ENCODE measurements at places on chromosomes 13 and 19. TPM values are rescaled to one million over a fixed set of nuclear protein-coding genes. Genes with fewer than 3 reads are reported as not detected.

PLIN5 gene
- 2.8 TPM for total RNA-seq

- DNase-seq: no peak
These were observed 1550.8 kb upstream of the SLC10A2 start for GRCh38 chr13:104616990-104617389.

SWSAP1 gene
- 1.8 TPM for total RNA-seq

DNA sequence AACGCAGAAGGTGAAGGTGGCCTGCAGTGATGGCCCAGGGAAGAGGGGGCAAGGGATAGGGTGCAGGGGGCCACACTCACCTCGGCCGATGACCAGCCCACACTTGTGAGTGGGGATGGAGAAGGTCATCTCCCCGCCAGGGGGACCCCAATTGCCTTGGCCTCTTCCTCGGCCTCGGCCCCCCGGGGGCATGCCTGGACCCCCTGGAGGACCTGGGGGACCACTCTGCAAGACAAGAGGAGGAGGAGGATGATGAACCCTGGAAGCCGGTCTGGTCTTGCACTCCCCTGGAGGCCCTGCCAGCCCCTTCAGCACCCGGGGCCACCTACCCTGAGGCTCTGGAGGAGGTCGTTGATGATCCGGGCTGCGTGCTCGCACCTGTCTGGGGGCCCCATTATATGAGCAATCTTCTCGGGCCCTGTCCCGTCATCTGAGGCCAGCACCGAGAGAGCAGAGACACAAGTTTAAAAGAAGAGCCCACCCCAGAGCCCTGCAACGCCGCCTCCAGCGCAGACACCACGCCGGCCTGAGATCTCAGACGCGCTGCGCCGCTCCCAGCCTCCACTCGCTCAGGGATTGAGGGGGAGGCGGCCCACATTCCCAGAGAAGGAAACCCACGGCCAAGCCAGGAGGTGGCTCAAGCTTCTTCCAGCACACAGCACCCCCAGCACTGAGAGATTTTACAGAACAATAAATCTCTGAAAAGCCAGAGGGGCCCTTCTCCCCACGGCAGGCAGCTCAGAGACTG lies 7.8 kb downstream of the KHSRP start:
- DNase-seq: no peak

DNA sequence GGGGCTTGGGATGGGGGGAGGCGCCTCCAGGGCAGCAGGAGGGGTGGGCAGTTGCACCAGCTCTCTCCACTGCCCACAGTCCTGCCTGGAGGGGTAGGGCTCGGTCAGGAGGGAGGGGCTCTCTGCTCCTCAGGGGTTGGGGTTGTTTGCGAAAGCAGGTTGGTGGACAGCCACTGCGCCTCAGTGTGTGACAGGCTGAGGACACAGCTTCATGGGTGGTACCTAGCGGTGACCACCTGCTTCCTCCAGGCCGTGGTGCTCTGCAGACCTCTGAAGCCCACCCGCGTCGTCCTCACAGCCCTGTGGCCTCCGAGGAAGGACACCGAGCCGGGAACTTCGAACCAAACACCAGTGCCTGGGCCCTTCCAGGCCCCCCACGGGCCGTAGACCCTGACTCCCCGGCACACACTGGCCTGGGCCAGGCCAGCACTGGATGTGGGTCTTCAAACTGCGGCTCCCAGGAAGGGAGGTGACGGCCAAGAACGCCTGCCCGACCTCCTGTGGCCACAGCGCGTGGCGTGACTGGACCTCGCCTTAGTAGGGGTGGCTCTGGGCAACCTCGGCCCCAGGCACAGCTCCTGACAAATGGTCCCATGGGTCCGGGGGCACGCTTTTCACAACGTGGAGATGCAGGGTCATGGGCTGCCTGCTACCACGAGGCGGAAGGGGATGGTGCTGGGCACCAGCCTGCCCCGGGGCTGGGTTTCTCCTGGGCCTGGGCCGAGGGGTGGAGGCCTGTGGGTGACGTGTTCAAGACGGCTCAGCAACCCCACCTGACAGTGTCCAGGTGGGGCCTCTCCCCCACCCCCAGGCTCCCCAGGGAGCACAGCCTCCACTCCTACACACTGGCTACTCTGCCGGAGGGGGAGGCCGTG lies 173.2 kb downstream of the KDM4B start:
- no peak for DNase-seq

DNA sequence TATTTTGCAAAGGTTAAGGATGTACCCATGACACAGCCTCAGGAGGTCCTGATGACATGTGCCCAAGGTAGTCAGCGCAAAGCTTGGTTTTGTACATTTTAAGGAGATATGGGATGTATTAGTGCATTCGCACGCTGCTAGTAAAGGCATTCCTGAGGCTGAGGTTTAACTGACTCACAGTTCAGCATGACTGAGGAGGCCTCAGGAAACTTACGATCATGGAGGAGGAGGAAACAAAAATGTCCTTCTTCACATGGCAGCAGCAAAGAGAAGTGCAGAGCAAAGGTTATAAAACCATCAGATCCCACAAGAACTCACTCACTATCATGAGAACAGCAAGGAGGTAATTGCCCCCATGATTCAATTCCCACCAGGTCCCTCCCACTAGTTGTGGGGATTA lies 1017.4 kb downstream of the EFNB2 start:
- no peak for DNase-seq

KRTDAP gene
- not detected for total RNA-seq

- DNase-seq: no peak
These were observed 8.4 kb upstream of the UPF3A start for GRCh38 chr13:114272977-114273376.

ING1 gene
- 9.5 TPM for total RNA-seq

- DNase-seq: no peak
These were observed at the start of gene GPR18 for GRCh38 chr13:99258210-99258860. GPR18 (minus strand) TSS chr13:99258379; CDS start chr13:99255872, 2,507 bp downstream.

FFAR1 gene
- total RNA-seq: not detected

GRCh38 chr19:33064792-33065550 lies at the start of gene RHPN2:
RHPN2 (minus strand) TSS chr19:33064888; CDS start chr19:33064852, 36 bp downstream.
- peak; percentile 82 for DNase-seq

DNA sequence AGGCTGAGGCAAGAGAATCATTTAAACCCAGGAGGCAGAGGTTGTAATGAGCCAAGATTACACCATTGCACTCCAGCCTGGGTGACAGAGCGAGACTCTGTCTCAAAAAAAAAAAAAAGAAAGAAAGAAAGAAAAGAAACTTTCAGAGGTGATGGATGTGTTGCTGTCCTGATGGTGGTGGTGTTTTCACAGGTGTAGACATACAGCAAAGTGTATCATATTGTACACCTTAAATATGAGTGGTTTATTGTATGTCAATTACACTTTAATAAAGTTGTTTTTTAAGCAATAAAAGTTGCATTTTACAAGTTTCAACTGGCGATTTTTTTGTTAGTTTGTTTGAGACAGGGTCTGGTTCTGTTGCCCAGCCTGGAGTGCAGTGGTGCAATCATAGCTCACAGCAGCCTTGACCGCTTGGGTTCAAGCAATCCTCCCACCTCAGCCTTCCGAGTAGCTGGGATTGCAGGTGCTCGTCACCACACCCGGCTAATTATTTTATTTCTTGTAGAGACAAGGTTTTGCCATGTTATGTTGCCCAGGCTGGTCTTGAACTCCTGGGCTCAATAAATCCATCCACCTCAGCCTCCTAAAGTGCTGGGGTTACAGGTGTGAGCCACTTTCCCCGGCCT lies 13.5 kb upstream of the INSR start:
- no peak for DNase-seq

- DNase-seq: no peak
These were observed 57.8 kb downstream of the MBNL2 start for GRCh38 chr13:97279913-97280312.
